Effector memory CD4-positive, alpha-beta T cell (primary cell): ENCODE measurements at places on chromosomes 7 and 10.

- no peak for DNase-seq
These were observed 77.5 kb upstream of the CUX1 start for GRCh38 chr7:101739775-101740398.

DNA sequence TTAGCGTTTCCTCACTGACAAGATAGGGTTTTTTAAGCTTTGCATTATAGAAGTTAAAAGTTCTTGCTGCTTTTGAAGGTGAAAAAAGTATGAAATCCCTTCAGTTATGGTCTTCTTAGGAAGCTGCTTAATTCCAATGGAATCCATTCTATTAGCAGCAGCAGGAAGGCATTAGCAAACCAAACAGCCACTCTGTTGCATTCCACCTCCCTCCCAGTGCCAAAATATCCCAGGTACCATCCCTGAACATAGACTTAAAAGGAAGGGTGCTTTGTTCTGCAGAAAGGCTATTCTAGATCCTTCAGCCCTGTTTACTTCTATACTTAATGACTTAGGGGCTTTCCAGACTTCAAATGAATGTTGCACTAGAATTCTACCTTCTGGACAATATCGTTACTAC lies 23.8 kb downstream of the ENO4 start:
- no peak for DNase-seq

DNA sequence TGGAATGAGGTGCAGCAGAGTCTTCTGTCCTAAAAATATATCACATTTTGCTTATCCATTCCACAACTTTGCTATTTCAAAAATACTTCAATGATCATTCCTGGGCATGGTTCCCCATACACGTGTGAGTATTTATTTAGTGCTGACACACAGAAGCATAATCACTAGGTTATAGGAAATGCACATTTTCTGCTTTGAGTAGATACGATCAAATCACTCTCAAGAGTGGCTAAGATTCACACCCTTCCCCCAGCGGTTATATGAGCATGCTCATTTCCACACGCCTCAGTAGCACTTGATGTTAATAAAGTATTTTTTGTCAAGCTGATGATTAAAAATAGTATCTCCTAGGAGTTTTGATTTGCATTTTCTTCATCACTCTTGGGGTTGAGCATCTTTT lies 93.5 kb upstream of the LRRC4 start:
- DNase-seq: no peak

- no peak for DNase-seq
These were observed 35.2 kb downstream of the ATXN7L1 start for GRCh38 chr7:105840981-105841749.

GRCh38 chr10:126398924-126399323 lies 10.6 kb upstream of the ADAM12 start:
- no peak for DNase-seq

- DNase-seq: no peak
These were observed 42.3 kb downstream of the IKZF1 start for GRCh38 chr7:50346545-50347497.

DNA sequence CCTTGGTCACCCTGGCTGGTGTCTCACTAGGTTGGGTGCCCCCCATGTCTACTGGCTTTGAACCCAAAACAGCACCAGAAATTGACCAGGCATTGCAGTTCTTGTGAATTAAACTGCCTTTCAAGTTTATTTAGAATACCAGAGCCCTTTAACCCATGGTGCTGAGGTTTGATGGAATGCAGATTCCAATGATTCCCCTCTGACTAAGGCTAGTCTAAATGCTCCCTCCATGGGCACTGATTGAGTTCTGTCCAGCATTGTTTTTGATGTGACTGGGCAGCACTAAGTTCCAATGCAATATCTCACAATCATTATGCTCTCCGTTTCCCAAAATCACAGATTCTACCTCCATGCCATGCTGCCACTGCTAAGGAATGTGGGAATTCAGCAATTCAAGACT lies 1047.4 kb upstream of the LRRN3 start:
- DNase-seq: no peak

- no peak for DNase-seq
These were observed 55.3 kb upstream of the GRB10 start for GRCh38 chr7:50837965-50838364.

DNA sequence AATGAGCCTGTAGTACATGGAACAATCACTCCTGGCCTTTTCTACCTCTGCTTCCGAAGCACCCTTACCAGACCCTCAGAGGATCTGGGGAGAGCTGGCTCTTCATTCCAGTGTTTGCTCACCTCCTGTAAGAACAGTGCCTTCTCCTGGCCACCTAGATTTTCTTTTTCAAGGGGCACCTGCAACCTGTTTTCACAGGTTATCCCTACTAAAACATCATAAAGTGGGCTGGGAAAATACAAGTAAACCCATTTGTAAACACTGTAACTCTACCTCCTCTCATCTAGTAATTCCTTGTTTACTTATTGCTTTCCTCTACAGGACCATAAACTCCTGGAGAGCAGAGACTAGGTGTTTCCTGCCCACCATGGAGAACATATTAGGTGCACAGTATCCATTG lies 1.1 kb downstream of the PIK3AP1 start:
- DNase-seq: no peak

GRCh38 chr10:114174695-114175188 lies 739 bp upstream of the CCDC186 start:
- DNase-seq: no peak

- DNase-seq: no peak
These were observed 6.4 kb upstream of the MMP21 start for GRCh38 chr10:125782054-125782453.

- DNase-seq: no peak
These were observed 901.8 kb upstream of the ZWINT start for GRCh38 chr10:57262892-57263291.

GRCh38 chr7:55555160-55555559 lies 17.1 kb downstream of the VOPP1 start:
- no peak for DNase-seq

GRCh38 chr10:123117644-123118417 lies 17.9 kb upstream of the HMX3 start:
- DNase-seq: no peak

GRCh38 chr10:124588736-124589490 lies 127.3 kb downstream of the LHPP start:
- no peak for DNase-seq

- no peak for DNase-seq
These were observed 23.6 kb downstream of the C7orf57 start for GRCh38 chr7:48058990-48059389.

DNA sequence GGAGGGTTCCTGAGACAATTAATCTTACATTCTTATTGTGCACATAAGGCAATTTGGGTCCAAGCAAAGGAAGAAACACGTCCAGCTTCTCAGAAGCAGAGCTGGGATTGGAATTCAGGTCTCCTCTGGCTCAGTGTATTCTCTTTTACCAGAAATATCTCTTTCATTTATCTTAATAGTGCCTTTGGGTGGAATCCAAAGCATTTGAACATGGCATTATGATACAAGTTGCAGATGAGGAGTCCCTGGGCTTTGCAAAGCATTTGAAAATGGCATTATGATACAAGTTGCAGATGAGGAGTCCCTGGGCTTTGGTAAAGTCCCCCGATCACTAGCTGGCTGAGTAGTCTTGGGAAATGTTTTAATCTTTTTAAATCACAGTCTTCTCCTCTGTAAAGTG lies 30.0 kb upstream of the PTN start:
- DNase-seq: no peak

GRCh38 chr7:146781352-146782116 lies 664.9 kb downstream of the CNTNAP2 start:
- DNase-seq: no peak

DNA sequence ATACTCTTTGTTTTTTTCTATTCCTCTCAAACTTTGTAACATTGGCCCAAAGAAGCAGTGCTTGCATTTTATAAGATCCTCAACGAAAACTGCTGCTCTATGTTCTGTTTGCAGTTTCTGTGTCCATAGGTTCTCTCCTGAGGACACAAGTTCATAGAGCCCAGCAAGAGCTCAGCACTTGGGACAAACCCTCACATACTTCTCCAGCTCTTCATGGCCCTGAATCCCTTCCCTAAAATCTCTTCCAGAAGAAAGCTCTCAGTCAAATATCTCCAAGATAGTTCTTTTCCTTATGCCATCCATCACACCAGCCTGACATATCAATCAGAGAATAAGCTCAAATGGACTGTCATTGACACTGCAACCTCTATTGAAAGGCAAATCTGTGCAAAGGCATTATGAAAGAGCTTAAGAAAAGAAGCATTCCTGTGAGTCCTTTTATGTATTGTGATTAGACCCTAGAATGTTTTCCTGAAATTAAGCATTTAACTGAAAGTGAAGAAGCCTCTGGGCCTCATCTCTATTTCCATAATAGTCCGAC lies 405.5 kb downstream of the ANKRD7 start:
- no peak for DNase-seq

- DNase-seq: no peak
These were observed 259.7 kb downstream of the EXOC4 start for GRCh38 chr7:133512560-133512959.

DNA sequence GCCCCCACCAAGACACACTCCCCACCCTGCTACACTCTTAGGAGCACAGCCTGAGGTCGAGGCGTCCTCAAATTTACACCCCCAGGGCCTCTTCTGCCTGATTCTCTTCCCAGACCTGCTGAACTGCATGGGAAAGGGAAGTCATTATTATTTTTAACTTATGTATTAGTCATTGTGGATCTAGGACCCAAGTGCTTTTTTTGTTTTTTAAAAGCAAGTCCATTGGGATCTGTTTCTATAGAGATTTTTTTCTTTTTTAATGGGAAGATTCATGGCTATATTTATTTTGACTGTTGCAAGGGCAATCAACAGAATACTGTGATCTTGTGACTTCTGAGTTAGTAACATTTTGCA lies 203.8 kb downstream of the ZMYND11 start:
- no peak for DNase-seq

DNA sequence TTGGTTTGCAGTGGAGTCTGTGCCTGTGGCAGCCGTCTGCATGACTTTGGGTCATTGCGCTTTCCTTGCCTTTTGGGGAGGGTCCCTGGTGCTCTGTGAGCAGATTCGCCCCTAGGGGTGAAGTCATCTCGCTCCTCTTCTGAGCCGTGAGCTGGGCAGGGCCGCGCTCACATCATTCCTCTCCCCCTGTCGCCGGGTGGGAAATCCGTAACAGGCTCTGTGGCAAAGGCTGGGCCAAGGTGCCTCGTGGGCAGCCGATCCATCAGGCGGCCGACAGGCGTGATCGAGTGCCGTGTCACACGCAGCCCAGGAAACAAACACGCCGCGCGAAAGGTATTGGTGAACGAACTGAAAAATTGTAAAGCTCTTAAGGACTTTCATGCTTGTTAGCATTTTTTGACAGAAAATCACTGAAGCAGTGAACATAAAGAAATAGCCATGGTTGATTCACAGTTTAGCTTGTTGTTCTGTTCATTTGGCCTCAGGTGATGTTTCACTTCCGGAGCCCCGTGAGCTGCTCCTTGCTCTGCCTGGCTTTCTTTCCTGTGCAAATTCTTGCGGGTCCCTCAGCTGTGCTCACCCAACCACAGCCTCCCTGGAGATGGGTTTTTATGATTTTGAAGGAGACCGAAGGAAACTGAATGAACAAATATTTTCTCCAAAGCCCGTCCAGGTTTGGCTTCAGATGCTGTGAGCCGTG lies 122.1 kb downstream of the NKX6-2 start:
- DNase-seq: no peak

DNA sequence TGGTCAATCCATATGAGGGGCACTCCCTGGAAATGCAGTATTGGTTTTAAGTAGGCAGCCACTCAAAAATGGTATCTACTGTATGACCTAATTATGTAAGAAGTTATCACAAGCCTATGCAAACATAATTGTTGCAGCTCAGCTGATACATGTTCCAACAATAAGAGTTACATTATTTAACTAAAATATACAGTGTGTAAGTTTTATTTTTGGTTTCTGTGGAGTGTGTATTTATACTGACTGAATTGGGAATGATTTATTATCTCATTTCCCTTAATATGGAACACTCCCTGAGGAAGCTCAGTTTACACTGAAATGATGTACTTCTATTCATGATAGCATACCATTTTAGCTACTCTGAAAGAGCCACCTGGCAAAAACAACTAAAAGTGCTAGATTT lies 2.6 kb upstream of the ING3 start:
- no peak for DNase-seq

DNA sequence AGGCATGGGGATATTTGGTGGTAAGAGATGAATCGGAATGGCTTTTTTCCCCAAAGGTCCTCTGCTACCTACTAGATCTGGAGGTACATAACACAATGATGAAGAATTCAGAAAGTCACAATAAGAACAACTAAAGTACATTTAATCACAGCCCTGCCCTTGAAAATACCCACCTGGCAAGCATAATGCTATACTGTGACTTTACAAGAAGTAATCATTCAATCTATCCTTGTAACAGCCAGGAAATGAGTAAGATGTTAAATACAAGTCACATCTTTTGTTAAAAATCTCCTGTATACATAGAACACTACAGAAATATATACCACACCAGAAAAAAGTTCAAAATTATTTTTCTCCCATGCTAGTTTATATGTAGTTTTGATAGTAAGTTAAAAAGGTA lies 108.3 kb upstream of the ABCB5 start:
- DNase-seq: no peak

GRCh38 chr10:86075512-86075911 lies 291.1 kb downstream of the GRID1 start:
- DNase-seq: no peak

GRCh38 chr7:68276725-68277124 lies 1280.1 kb downstream of the TYW1 start:
- no peak for DNase-seq

DNA sequence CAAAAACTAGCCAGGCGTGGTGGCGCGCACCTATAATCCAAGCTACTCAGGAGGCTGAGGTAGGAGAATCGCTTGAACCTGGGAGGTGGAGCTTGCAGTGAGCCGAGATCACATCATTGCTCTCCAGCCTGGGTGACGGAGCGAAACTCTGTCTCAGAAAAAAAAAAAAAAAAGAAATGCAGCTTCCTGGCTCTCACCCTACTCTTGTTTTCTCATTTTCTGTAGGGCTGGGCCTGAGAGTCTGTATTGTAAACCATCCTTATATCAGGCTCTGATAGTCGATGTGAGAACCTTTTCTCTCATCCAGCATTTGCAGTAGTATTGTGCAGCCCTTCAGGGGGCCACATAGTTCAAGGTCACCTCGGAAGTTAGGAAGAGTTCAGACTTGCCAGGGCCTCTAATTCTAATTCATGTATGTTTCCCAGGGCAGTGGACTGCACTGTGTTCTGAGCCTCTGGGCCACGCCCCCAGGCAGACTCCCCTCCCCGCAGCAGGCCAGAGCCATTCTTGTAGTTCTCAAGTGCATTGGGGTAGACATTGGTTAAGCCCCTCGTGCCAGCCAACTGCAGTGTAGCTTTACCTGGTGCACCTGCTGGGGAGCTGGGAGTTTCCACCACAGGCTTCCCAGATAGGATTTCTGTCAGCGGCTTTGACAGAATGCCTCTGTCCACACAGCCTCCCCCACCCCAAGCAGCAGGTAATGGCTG lies 38.3 kb upstream of the PDCD4 start:
- no peak for DNase-seq

- DNase-seq: no peak
These were observed at the start of gene GPR85 for GRCh38 chr7:113086431-113086888. GPR85 (minus strand) TSS chr7:113086827; CDS start chr7:113084721, 2,106 bp downstream.
